ENCODE measurements at places on chromosomes 6 and 20.

- DNase-seq = peak; percentile 47
Measured at GRCh38 chr6:135195522-135195921, 14.4 kb downstream of the MYB start.

GRCh38 chr20:63734946-63735858 is 1.3 kb upstream of the LIME1 start:
- no peak for DNase-seq

- DNase-seq = peak; percentile 52
Measured at GRCh38 chr6:71412559-71413140, 124.0 kb downstream of the OGFRL1 start.

GRCh38 chr6:4164117-4164442 is 28.7 kb upstream of the ECI2 start:
- no peak for DNase-seq

DNA sequence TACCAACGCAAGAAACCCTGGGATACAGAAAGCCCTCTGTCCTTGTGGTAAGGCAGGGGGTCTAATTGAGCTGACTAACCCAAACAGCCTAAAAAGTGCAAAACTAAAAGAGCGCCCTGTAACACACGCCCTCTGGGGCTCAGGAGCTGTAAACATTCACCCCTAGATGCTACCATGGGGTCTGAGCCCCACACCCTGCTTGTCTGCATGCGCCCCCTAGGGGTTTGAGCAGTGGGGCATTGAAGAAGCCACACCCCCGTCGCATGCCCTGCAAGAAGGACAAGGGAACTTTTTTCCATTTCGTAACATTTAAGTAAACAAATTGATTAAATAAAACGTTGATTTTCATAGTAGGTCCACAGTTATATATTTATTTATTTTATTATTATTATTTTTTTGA is 616.9 kb upstream of the MAN1A1 start:
- DNase-seq = no peak

GRCh38 chr6:26223650-26224546 is 136.7 kb downstream of the HFE start:
- DNase-seq = peak; percentile 98

Measured in amniotic epithelial cell (primary cell).